Endothelial cell (in vitro differentiated cells): ENCODE measurements at places on chromosomes 5 and 9. TPM values are rescaled to one million over a fixed set of nuclear protein-coding genes. Genes with fewer than 3 reads are reported as not detected.

DNA sequence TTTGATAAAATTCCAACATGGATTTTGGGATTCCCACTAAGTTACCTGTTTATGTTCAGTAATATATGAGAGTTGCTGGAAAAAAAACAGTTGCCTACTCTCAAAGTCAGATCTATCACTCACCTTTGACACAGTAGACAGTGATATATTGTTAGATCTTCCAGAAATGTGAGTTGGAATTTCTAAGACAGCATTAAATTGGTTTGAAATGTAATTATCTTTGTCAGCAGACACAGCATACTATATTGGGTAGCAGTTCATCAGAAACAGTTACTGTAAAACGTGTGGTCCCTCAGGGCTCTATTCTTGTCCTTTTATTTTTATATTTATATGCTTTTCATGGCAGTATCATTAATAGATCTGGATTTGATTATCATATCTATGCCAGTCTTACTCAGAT, 433.6 kb upstream of the ARRDC3 start:
- H3K36me3 ChIP-seq, result no peaks in the 10 kb centered on the region
- H3K4me3 ChIP-seq, result no peak overlapping the region
- H3K4me1 ChIP-seq, result no peaks in the 10 kb centered on the region
- DNase-seq, result no peak

HMCN2 gene
- 29.6 TPM for total RNA-seq

DNA sequence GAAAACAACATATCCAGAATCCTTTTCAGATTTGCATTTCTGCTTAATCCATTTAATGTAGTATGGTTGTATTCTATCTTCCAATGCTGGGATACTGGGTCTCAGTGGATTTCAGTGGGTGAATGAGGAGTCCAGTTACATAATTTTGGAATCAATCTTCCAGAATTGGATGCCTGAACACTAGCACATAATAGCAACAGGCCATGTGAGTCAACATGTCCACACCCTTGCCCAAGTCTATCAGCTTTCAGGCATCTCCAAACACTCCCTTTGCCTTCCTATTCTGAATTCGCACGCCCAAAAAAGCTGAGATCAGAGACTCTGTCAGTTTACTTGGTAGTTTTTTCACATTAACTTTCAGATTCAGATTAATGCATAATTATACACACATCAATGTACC, 202.6 kb downstream of the TSSK1B start:
- H3K4me1 ChIP-seq, result peaks cover 27% of the 10 kb centered on the region
- H3K36me3 ChIP-seq, result no peaks in the 10 kb centered on the region
- H3K27me3 ChIP-seq, result no peaks in the 10 kb centered on the region
- H3K27ac ChIP-seq, result no peak overlapping the region
- H3K4me3 ChIP-seq, result no peak overlapping the region

GRCh38 chr5:73705364-73705763, 79.4 kb downstream of the ARHGEF28 start:
- no peak overlapping the region for H3K27ac ChIP-seq
- H3K4me1 ChIP-seq, result peaks cover 3% of the 10 kb centered on the region
- DNase-seq, result no peak
- H3K4me3 ChIP-seq, result no peak overlapping the region
- H3K27me3 ChIP-seq, result peaks cover 1% of the 10 kb centered on the region

DNA sequence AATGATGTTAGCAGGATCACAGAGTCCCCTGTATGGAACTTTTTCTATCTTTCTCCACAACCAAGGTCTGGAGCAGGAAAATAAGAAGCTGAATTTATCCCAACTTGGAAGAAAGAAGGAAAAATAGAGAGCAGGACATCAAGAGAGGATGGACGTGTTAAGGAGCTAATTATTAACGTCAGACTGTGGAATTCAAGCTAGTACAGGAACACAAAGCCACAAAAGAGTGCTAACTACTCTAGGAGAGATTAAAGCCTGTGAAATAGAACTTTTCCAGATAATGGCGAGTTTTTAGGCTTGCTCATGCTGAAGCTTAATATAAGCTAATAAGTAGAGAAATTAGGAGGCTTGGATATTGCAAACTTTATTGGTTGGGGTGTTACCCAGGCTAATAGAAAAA, 632 bp upstream of the SPINK13 start:
- no peak overlapping the region for H3K4me3 ChIP-seq
- no peaks in the 10 kb centered on the region for H3K27me3 ChIP-seq
- DNase-seq, result no peak
- H3K4me1 ChIP-seq, result no peaks in the 10 kb centered on the region

DNA sequence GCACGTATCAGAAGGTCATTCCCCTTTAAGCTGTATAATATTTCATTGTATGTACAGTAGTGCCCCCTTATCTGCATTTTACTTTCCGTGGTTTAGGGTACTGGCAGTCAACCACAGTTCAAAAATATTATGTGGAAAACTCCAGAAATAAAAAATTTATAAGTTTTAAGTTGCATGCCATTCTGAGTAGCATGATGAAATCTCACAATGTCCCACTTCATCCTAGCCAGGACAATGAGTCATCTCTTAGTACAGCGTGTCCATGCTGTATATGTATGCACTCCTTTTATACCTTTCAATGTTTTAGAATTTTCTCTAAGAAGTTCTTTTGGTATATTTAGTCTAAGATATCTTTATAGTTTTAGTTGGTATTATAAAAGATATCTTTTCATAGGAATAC, 115.0 kb upstream of the HAND1 start:
- DNase-seq, result no peak
- no peaks in the 10 kb centered on the region for H3K4me1 ChIP-seq
- H3K36me3 ChIP-seq, result no peaks in the 10 kb centered on the region
- no peak overlapping the region for H3K4me3 ChIP-seq

PCDHGA6 gene
- total RNA-seq, result 3.9 TPM

DNA sequence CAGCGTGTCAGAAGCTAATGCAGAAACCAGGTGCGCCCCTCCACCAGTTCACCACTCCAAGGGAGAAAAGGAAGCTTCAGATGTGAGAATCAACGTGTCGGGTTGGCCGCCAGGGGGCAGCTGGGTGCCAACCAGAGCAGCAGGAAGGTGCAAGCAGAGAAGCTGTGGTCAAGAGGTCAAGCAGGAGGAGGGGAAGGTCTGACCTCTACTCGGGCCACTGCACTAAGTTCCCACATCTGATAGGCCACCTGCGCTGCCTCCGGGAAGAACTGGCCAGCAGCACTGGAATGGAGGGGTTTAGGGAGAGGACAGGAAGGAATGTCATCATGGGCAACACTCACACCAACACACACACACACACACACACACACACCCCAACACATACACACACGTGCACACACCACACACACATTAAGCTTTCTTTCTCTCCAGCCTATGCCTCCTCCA, 31.4 kb downstream of the ANXA6 start:
- DNase-seq, result peak; percentile 74
- H3K27ac ChIP-seq, result no peak overlapping the region
- H3K27me3 ChIP-seq, result peaks cover 2% of the 10 kb centered on the region

- no peak for DNase-seq
- H3K4me1 ChIP-seq, result no peaks in the 10 kb centered on the region
- no peak overlapping the region for H3K27ac ChIP-seq
- H3K4me3 ChIP-seq, result no peak overlapping the region
Measured at GRCh38 chr5:484556-484955, 39.7 kb downstream of the SLC9A3 start.

CCNO gene
- total RNA-seq, result 0.15 TPM

GRCh38 chr5:7991125-7991821, 122.3 kb downstream of the MTRR start:
- H3K4me1 ChIP-seq, result no peaks in the 10 kb centered on the region
- H3K36me3 ChIP-seq, result no peaks in the 10 kb centered on the region
- no peak for DNase-seq
- no peaks in the 10 kb centered on the region for H3K27me3 ChIP-seq
- H3K27ac ChIP-seq, result no peak overlapping the region
- no peak overlapping the region for H3K4me3 ChIP-seq

SLC1A3 gene
- total RNA-seq, result 4.0 TPM

DNA sequence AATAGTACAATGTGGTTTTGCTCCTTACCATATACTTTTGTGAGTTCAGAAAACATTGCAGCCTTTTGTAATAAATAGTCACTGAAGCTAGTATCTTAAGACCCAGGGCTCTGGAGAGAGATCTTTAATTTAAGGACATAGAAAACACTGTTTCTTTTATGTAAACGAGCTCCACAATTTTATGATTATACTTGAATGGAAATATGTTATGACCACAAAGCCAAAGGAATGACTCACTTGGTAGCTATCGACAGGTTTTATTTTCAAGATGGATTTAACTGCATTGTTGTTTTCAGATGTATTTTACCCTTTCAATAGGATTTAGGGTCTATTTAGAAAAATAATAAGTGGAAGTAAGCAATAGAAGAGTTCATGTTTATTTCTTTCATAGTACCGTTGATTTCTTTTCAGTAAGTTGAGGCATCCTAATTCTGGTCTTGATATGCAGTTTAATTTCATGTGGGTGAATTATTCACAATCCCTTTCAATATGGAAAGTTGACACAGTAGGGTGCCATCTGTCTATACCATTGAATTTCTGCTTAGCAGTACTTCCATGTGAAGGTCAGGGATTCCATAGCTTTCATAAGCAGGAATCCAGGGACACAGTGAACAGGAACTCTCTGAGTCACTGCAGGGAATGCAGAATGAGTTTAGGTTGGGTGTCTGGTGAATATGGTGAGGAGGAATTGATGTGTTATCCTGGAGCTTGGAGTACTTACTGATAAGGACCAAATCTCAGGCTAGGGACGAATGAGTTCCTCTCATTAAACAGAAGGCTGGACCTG, 157.6 kb downstream of the CD180 start:
- H3K4me1 ChIP-seq, result peaks cover 71% of the 10 kb centered on the region
- no peaks in the 10 kb centered on the region for H3K27me3 ChIP-seq
- no peak for DNase-seq
- H3K27ac ChIP-seq, result peak overlapping the region; percentile 15
- no peak overlapping the region for H3K4me3 ChIP-seq

MORN5 gene
- total RNA-seq, result 0.64 TPM

GRCh38 chr5:41112486-41113455, 41.6 kb upstream of the MROH2B start:
- no peak overlapping the region for H3K27ac ChIP-seq
- DNase-seq, result no peak
- no peak overlapping the region for H3K4me3 ChIP-seq
- H3K4me1 ChIP-seq, result no peaks in the 10 kb centered on the region
- H3K27me3 ChIP-seq, result peaks cover 2% of the 10 kb centered on the region

- peaks cover 13% of the 10 kb centered on the region for H3K27me3 ChIP-seq
- DNase-seq, result no peak
- H3K4me3 ChIP-seq, result peak overlapping the region; percentile 63
- peak overlapping the region; percentile 43 for H3K27ac ChIP-seq
- H3K36me3 ChIP-seq, result peaks cover 20% of the 10 kb centered on the region
- H3K4me1 ChIP-seq, result peaks cover 25% of the 10 kb centered on the region
Measured at GRCh38 chr5:177501874-177502678, 4.7 kb upstream of the PDLIM7 start.

- no peaks in the 10 kb centered on the region for H3K4me1 ChIP-seq
- no peak overlapping the region for H3K4me3 ChIP-seq
- DNase-seq, result no peak
- H3K36me3 ChIP-seq, result no peaks in the 10 kb centered on the region
- H3K27me3 ChIP-seq, result no peaks in the 10 kb centered on the region
Measured at GRCh38 chr5:52582313-52582712, 205.4 kb upstream of the ITGA1 start.

DNA sequence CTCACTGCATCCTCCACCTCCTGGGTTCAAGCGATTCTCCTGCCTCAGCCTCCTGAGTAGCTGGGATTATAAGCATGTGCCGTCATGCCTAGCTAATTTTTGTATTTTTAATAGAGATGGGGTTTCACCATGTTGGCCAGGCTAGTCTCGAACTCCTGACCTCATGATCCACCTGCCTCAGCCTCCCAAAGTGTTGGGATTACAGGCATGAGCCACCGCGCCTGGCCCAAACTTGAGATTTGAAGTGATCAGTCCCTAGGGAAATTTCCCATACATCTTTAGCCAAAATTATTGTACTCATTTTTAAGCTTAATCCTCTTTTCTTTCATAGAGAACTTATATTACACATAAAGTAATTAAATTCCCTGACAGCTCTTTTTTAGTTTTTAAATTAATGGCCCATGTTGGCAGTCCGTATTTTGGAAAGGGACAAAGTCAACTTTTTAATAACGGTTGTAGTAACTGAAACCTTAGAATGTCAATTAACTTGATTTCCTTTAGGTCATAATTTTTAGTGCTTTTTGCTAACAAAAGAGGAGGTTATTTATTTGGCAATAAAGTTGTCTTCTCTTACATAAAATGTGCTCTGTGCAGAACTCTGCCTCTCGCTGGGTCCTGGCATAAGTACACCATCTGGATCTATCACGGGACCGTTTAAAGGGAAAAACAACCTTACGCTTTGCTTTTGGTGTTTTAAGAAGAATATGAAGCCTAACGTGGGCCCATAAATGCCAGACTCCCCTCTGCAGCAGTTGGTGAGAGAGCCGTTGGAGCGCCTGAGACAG, 142.3 kb upstream of the OTULINL start:
- H3K4me3 ChIP-seq, result no peak overlapping the region
- peak overlapping the region; percentile 92 for H3K27ac ChIP-seq
- H3K4me1 ChIP-seq, result peaks cover 58% of the 10 kb centered on the region

PCDHGB2 gene
- 11.1 TPM for total RNA-seq

FBXO4 gene
- 4.4 TPM for total RNA-seq

DNA sequence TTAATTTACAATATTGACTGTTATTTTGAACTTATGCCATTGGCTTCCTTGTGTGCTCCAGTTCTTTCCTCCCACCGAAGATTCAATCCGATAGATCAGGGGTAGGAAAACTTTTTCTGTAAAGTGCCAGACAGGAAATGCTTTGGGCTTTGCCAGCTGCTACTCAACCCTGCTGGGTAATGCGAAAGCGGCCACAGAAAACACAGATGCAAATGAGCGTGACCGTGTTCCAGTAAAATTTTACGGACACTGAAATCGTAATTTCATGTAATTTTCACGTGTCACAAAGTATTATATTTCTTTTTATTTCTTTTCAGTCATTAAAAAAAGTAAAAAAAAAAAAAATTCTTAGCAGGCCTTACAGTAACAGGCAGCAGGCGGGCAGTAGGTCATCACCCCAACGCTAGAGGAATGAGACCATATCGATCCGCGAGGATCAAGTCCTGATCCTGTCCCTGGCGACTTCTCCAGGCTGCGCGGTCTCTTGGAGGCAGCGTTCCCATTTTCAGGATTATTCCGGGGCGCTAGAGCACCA, 599 bp downstream of the NMRK1 start:
- peaks cover 7% of the 10 kb centered on the region for H3K27me3 ChIP-seq
- no peak for DNase-seq
- H3K36me3 ChIP-seq, result peaks cover 3% of the 10 kb centered on the region
